ENCODE measurements at places on chromosomes 6 and 20.

- DNase-seq = no peak
These were observed 106.7 kb upstream of the RREB1 start for GRCh38 chr6:7000825-7001777.

DNA sequence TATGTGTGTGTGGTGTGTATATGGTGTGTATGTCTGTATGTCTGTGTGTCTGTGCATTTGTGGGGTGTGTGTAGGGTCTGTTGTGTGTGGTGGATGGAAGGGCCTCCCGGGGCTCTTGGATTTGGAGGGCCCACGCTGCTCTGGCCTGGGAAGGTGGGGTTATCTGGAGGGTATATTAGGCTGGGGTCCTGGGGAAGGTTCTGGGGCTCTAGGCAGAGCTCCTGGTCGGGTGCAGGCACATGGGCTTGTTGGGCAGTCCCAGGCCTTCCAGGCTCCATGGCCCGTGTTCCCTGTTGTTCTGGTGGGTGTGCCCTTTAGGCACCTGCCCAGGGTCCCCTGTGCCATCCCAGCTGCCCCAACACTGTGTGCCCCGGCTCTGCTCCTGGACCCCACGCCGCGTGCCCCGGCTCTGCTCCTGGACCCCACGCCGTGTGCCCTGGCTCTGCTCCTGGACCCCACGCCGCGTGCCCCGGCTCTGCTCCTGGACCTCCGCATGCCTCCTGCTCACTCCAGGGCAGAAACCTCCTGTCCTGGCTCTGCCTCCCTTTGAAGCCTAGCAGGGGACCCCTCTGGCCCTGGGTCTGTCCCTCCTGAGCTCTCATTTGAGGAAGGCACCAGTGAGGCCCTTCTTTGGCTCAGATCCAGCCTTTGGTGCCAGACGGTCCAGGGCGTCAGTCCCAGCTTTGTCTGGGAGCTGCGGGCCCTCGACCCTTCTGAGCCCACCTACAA lies 10.2 kb upstream of the MYT1 start:
- DNase-seq = peak; percentile 15

GRCh38 chr6:160007611-160008010 lies 38.7 kb downstream of the IGF2R start:
- no peak for DNase-seq

GRCh38 chr20:1062334-1063010 lies 55.9 kb upstream of the PSMF1 start:
- DNase-seq = no peak

DNA sequence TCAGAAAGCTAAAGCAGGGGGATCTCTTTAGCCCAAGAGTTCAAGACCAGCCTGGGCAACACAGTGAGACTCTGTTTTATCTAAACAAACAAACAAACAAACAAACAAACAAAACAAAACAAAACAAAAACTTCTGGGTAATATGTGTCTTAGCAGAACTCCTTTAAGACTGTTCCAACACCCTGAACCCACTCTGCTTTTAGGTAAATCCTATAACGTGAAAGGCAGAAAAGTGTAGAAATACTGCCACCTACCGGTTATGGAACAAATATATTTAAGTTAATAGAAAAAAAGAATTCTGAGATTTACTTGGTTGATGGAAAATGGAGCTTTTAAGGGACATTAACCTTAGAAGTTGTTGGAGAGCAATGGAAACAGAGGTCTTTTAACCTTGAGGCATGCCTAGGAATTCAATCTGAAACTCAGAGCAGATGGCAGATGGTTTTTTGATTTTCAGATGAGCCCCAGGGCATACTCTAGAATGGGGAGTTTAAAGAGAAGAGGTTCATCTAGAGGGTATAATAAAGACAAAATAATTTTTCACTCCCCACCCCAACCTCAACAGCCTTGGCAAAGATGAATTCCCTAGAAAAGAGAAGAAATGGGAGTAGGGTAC lies 38.5 kb downstream of the SOD2 start:
- DNase-seq = peak; percentile 69

GRCh38 chr6:138493413-138493812 lies 5.9 kb downstream of the NHSL1 start:
- DNase-seq = no peak

DNA sequence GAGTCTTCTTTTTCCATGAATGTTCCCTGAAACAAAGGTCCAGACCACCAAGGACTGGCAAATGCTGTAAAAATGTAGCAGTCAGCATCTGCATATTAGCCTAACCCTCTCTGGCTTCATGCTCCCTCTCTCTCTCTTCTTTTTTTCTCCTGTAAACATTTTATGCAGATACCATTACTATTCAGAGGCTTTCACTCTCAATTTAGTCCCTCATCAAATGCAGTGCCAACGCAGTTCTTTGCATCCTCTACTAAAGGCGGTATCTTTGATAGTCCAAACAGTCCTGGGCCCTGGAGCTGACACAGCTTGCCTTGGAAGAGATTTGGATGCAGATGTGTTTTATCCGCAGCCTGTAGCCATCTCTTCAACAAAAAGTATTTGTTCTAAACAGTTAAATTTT lies 167.1 kb upstream of the MMS22L start:
- no peak for DNase-seq

DNA sequence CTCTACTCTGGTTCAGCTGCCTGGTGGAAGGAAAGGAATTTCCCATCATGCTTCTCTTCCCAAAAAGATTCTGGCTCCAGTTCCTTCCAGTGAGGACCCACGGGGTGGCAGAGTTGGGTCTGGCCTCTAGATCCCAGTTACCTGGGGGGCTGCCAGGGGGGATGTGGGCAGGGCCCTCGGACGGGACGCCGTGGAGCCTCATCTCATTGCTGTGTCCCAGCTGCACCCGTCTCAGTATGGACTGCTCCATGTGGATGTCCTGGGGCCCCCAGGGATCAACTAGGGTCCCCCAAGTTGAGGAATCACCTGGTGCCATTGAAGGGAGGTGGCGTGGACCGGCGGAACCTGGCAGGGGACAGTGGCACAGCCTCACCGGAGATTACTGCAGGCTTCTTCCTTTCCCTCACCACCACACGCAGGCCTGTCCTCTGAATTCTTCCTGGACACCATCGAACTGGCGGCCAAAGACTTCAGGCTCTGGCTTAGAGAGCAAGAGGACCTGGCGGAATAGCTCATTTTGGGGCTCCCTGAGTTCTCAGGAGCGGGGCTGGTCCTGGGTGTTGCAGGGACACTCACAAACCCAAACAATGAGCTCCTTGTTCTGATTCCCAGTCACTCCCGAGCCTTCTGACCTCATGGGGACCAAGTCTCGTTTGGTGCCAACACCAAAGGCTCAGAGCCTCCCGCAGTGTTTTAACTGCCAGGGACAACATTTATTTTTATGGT lies 8.5 kb downstream of the ZBP1 start:
- no peak for DNase-seq

DNA sequence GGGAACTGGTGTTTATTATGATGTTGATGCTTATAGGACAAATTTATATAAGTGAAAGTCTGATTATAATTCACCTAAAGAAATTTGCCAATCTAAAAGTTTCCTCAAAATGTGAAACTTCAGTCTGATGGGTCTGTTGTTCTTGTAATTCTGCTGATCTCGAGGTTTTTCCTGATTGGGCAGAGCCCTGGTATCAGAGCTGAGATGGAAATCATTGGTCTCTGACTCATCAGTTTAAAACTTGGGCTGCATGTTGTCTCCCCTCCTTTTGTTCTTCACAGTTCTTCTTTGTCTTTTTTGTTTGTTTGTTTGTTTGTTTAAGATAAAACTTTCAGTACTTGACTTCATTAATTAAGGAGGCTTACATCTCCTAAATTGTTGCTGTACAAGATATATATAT lies 5.9 kb downstream of the SMAP1 start:
- DNase-seq = peak; percentile 28

DNA sequence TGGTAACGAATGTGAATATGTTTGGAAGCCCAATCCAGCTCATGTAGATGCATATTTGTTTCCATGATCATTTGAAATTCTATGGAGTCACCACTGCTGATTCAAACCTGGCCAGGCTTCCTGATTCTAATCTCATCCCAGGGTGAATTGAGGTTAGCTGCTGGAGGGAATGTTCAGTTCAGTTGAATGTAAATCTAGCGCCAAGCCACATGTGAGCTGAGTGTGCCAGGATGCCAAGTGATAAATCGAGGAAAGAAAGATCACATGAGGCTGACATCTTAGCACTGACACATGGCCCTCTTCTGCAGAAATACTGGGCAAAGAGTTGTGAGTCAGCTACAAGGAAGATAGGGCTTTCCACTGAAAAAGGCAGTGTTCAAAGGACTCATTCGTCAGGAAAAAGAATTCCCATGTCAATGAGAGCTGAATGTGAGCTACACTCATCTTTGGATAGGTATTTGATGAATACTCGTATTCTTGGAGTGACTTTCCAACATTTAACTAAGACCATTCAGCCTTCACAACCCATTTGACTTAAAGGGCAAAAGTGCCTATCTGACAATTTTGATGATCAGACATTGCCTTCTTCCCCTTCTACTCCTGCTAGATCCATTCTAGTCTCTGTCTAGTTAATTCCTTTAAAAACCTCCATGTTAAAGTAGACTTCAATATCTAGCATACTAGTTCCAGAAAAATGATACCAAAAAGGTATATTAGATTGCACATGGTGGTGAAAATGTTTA lies 172.1 kb downstream of the MTFR2 start:
- DNase-seq = no peak

DNA sequence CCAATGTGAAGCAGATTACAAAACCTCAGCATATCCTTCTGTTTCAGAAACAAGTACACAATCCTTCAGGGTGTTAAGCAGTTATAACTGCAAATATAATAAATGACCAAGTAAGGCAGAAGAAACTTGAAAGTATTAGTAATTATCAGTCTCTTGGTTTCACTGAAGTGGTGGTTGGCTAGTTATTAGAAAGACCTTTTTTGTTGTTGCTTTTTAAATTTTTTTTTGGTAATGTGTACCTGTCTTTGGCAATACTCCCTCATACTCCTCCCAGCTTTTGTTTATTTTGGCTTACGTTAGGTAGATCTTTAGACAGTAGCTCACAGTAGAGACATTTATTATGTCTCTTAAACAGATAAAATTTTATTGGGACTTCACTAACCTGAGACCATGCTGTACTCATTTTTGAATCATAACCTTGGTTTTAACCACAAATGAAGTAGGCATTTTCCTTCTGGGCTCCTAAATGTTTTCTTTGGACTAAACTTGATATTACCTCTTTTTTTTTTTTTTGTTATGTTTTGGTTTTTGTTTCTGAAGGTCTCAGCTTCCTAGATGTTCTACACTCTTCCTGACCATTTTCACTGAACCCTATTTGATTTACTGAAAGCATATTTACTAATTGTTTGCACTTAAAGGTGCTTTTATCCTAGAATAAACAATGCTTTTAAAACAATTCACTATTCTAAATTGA lies 6.4 kb downstream of the CD2AP start:
- DNase-seq = no peak

DNA sequence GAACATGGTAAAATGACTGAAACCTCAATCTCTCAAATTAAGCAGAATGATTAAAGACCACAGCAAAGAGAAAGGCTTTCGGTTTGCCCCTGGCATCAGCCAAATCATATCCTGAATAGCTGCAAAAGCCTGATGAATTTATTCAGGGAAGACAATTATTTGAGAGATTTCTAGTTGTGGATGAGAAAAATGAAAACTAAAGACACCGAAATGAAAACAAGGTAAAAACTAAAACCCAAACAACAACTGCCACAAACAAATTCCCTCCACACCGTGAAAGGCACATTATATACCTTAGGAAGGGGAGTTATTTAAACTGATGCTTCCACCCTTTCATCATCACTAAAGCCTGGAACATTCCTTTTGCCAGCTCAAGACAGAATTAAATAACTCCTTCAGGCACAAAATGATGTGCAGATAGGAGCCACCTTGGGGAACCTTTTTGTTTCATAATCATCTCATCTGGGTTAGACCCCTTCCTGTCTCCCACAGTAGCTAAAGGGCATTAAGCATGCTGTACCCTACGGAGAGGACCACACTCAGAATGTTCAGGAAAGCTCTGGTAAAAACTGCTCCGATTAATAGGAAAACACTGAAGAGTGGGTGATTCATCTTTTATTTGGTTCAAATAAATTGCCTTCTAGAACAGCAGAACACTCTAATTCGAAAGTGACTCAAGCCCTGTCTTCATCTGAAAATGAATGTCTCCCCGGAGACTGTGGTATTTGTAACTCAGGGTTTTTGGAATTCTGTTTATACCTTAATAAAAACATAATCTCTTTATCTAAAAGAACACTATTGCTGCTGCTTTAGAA lies 9.1 kb upstream of the ANKRD60 start:
- DNase-seq = no peak

DNA sequence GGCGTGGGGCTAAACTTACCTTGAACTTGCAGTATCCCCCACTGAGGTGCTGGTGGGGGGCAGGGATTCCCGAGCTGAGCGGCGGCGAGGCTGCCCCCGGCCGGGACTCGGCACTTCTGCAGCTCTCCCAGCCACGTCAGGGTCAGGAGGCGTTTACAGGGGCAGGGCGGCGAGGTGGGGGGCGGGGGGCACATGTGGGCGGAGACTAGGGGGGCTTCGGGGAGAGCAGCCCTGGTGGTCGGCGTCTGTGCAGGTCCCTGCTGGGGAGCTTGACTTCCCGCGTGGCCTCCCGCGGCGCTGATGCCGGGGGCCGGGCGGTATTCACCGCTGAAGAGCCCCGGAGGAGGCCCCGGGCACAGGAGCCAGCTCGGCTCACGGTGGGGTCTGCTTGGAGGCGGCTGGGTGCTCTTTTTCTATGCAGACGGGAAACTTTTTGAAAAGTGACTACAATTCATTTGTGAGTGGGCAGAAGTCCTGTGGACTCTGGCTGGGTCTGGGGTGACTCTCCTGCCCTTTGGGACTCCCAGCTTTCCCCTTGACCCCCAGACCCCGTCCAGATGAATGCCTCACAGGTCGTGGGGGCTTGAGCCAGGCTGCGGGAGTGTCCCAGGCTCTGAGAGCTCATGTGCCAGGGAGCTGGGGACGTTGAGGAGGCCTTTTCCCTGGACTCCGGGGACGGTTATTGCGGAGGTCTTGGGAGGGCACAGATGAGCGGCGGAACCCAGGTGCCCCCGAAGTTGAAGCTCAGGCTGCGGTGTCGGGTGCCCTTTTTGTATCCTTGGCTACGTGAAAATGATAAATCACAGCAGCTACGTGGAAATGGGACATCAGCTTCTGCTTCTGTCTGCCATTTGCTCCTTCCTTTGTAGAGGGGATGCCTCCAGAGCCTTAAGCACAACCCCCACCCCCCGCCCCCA lies 75.9 kb upstream of the GATA5 start:
- DNase-seq = no peak

DNA sequence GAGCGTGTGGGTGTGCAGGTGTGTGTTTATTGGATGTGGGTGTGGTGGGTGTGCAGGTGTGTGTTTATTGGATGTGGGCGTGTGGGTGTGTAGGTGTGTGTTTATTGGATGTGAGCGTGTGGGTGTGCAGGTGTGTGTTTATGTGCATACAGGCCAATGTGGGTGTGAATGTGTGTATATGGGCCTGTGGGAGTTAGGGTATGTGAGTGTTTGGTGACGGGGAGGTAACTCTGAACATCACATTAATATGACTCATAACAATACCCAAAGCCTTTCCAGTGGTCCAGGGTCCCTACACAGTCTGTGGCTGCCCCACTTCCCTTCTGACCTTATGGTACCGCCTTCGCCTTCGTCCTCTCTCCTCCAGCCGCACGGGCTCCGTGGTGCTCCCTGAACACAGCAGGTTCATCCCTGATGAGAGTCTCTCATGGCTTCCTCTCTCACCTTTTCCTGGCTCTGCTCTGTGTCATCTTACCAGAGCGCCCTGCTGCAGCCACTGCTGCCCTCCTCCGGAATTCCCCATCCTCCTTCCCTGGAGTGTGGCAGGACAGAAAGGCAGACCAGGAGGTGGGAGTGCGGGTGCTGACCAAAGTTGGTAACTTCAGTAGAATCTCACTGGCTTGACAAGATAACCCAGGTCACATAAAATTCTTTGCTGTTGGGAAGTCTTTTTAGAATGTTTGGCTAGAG lies 80.0 kb downstream of the SLC2A10 start:
- DNase-seq = no peak

- DNase-seq = no peak
These were observed 2.1 kb downstream of the MAP3K7 start for GRCh38 chr6:90584636-90585255.

Data from RPMI8226 (cell line).